ENCODE measurements at places on chromosomes 3 and 15. TPM values are rescaled to one million over a fixed set of nuclear protein-coding genes. Genes with fewer than 3 reads are reported as not detected.

SAMMSON gene
- not detected for total RNA-seq

PRRT3 gene
- total RNA-seq, result 33.8 TPM

GUCA1C gene
- not detected for total RNA-seq

CHST13 gene
- total RNA-seq, result not detected

CCRL2 gene
- 1.2 TPM for total RNA-seq

SLC28A2 gene
- total RNA-seq, result not detected

TLNRD1 gene
- 16.7 TPM for total RNA-seq

C3orf22 gene
- total RNA-seq, result not detected

USP50 gene
- total RNA-seq, result 1.0 TPM

ARPIN gene
- 24.1 TPM for total RNA-seq

TARS3 gene
- total RNA-seq, result 50.3 TPM

LDHAL6B gene
- total RNA-seq, result not detected

HRG gene
- not detected for total RNA-seq

PIGZ gene
- total RNA-seq, result 21.0 TPM

CYP11A1 gene
- total RNA-seq, result 1.2 TPM

PPARG gene
- 6.7 TPM for total RNA-seq

PPP2R3A gene
- 16.9 TPM for total RNA-seq

KLHL40 gene
- total RNA-seq, result not detected

GOLGA8H gene
- not detected for total RNA-seq

UBAP1L gene
- 37.7 TPM for total RNA-seq

ATP2B2 gene
- total RNA-seq, result 328 TPM

INKA1 gene
- total RNA-seq, result 5.4 TPM

LRTM1 gene
- not detected for total RNA-seq

DPPA4 gene
- total RNA-seq, result not detected

MOBP gene
- total RNA-seq, result 295 TPM

NR2F2 gene
- total RNA-seq, result 4.7 TPM

NLGN1 gene
- 52.6 TPM for total RNA-seq

CLSTN2 gene
- 103 TPM for total RNA-seq

GOLGA6D gene
- 0.23 TPM for total RNA-seq

LRRN1 gene
- total RNA-seq, result 46.1 TPM

MESP2 gene
- 0.94 TPM for total RNA-seq

KLF15 gene
- 50.1 TPM for total RNA-seq

B3GALNT1 gene
- total RNA-seq, result 46.1 TPM

GP5 gene
- 0.17 TPM for total RNA-seq

TRIP4 gene
- 28.3 TPM for total RNA-seq

BSN gene
- 101 TPM for total RNA-seq

LIPH gene
- total RNA-seq, result 1.7 TPM

TCF12 gene
- total RNA-seq, result 153 TPM

ZNF609 gene
- 52.3 TPM for total RNA-seq

SLC49A4 gene
- 10.7 TPM for total RNA-seq

MDFIC2 gene
- not detected for total RNA-seq

GPD1L gene
- 81.5 TPM for total RNA-seq

GATM gene
- 147 TPM for total RNA-seq
